ENCODE measurements at places on chromosomes 2 and 18.

- DNase-seq = peak; percentile 41
Measured at GRCh38 chr2:96679848-96680247, 37.3 kb downstream of the FER1L5 start.

DNA sequence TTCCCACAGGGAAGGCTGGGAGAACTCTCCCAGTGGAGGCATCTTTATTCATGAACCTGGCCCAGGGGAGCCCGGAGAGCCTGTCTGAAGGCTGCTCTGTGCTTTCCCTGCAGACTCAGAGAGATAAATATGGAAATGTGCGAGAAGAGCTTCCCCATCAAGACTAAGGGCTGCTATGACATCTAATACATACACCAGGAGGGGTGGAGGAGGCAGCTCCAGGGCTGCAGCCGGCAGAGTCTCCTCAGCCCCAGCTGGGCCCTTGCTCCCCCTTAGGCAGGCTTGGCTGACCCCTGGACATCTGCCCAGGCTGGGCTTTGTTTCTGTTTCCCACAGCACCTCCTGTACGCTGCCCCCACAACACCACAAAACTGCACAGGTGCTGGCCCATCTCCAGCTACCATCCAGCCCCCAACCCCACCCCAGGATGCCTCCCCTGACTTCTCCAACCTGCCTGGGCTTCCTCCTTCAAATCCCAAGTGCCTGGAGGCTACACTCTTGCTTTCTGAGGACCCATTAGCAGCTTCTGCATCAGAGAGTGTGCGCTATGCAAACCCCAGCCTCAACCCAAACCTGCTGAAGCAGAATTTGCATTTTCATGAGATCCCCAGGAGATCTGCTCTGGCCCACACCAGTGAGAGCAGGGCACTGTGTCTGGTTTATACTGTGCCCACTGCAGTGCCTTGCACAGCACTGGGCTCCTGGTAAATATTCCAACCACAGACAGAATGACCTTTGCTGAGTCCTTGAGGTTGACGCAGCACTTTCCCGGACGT, 96.8 kb downstream of the VSNL1 start:
- DNase-seq = no peak

- no peak for DNase-seq
Measured at GRCh38 chr2:134468164-134468563, 214.3 kb downstream of the MGAT5 start.

GRCh38 chr18:24985586-24985985, 366.4 kb downstream of the ZNF521 start:
- DNase-seq = no peak

DNA sequence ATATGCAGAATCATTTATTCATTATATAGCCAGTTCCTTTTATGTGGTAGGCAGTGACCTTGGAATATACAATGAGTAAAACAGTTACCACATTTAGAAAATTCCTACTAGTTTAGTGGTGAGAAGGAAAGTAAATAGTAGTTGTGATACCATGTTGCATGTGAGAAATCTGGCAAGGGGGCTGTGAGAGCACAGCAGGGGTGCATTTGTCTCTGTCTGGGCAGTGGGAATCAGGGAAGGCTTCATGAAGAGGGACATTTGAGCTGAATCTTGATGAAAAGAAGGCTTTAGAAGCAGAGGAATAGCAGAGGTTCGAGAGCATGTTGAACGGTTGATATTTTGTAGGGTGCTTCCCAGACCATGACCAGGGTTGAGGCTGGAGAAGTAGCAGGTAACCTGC, 78.7 kb downstream of the RAB3GAP1 start:
- no peak for DNase-seq

DNA sequence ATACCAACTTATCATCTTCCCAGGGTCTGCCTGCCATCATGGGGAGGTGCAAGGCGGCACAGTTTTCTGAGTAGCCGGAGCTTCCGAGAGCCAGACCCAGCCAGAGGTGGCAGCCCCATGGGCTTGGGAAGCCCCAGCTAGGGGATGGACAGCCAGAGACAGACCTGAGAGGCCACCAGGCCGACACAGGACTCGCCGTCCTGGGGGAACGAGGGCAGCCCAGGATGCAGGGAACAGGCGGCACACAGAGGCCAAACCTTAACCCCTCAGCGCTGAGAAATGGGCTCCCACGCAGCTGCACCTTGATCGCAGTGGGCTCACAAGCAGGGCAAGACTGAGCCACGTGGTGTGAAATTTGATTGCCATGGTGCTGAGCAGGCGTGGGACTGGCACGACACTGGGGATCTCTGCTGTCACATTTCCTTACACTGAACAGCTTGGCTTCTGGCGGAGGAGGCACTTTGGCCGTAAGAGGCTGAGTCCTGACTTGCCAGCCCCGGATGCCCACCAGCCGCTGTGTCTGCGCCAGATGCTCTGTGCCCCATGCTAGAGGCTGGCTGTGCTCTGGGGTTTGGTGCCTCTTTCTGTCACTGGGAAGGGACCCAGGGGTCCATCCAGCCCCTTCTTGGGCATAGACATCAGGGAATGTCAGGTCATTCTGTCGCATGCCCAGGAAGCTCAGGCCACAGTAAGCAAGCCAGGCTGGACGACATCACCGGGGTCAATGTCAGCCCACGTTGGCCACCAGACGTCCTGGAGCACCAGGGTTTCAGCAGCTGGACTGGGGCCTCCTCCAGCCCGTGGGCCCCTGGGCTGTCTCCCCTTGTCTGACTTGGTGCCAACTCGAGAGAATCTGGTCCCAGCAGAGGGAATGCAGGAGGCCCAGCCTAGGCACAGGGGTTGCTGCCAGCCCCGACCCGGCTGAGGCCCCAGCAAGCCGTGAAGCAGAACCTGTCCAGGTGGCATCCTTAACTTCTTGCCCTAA, 312.1 kb upstream of the MYT1L start:
- DNase-seq = no peak
